Activated CD4-positive, CD25-positive, alpha-beta regulatory T cell treated with anti-CD3 and anti-CD28 coated beads, Interleukin-2, amount 50 U/mL, for 16 hours (primary cell): ENCODE measurements at places on chromosomes 11 and 22.
A peak's percentile ranks its signal among the peaks of the same experiment; 100 is the strongest.

DNA sequence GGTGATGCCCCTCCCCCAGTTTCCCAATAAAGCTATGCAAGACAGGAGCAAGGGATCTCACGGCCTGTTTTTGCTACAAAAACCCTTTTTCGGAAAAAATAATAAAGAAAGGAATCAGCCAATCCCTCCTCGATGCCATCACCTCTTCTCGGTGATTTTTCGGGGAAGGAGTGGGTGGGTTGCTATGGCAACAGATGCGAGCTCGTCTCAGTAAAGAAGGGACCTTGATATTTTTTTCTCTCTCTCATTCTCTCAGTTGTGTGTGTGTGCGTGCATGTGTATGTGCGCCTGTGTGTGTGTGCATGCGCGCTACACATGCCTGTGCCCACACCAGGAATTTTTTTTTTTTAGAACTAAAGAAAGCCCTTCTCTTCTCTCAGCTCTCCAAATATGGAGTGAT is 3.8 kb upstream of the NPAS4 start:
- DNase-seq = no peak

- no peak for DNase-seq
Observed at GRCh38 chr11:74154620-74155281, 16.1 kb downstream of the C2CD3 start.

DNA sequence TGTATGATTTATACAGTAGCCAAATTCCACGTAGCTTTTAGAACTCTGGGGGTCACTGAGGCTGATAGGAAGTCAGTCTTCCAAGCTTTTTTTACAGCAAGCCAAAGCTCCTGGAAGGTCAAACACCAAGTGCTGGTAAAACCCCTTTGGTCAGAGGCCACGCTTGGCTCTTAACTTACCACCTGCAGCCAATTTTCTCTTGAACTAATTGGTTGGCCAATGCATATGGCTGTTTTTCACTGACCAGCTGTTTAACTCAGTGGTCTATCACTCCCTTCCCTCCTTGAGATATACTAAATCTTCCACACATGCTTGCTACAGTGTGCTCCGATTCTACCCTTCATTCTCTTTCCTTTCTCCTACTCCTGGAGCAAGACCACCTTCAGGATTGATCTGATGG is 116.0 kb downstream of the FAR1 start:
- DNase-seq = no peak

DNA sequence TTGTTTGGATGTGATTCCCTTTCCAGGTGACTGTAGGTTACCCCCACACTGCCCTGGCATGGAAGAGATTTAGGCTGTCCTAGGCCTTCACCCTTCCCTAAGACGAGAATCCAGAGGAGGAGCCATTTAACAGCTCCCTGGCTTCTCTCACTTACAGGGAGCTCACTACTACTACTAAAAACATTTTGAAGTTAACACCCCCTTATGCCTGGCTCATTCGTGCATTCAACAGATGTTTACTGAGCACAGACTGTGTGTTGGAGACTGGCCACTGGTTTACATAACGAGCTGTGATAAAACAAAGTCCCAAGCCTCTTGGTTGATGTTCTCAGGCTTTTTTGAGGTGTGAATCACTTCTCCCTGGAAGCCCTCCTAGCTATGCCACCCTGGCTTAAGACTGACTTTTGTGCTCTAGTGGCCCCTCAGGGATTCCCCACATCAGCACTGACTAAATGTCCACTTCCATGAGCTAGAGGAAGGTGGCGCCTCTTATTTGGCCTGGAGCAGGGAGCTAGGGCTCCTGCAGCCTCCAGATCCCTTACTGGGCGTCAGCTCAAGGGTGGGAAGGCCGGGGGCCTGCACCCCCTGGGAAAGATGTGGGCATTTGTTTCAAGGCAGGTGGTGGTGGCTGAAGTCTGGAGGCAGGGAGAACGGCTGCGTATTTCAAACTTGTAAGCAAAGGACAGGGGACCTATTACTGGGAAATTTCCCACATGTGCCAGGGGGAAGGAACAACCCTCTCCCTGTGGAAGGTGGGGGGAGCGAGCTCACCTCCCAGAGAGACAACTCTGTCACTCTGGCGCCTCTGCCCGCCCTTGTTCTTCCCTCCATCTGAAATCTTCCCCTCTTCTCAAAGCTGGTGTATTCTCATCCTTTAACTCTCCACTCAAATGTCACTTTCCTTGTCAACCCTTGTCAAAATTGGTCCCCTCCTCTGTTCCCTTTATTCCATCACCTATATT is 19.4 kb upstream of the MALAT1 start:
- DNase-seq = no peak

DNA sequence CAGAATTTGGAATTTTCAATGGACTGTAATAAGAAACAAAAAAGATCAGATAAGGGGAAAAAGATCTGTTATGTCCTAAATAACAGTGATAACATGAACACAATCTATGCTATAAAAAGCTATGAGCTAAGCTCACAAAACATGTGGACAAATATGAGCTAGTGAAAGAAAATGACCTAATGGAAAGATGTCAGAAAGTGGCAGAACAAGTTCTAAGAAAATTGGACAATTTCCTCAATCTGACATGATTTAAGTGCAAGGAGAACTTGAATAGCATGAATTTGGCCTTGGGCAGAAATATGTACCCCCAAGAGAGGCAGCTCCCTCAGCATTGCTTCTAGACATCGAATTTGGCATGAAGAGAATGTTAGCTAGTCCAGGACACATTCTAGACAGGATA is 212.0 kb upstream of the PGR start:
- no peak for DNase-seq

DNA sequence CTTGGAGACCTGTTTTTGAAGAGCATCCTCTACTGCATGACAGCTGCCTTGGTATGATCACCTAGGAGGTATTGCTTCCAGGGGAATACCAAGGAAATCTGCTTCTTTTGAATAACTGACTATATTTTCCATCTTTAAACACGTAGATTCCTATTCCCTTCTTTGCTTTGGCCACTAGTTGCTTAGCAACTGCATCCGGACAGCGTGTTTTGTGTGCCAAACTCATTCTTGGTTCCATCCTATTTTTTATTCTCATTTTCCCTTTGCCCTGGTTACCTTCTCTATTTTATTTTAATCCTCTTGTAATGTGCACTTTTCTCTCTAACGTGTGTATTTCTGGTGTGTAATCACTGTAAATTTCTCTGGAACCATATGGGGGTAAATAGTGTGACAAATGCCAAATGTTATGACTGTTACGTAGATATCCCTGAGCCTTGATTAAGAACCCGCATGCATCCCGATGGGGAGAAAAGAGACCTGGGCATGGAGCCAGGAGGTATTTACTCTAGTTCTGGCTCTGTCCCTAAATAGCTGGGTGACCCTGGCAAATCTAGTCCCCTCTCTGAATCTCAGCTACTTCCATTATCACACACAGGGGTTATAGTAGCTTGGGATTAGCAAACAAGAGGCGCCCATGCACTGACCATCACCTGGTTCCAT is 241.7 kb downstream of the MIAT start:
- DNase-seq = no peak

GRCh38 chr11:45880772-45881570 is 4.5 kb upstream of the MAPK8IP1 start:
- DNase-seq = no peak

DNA sequence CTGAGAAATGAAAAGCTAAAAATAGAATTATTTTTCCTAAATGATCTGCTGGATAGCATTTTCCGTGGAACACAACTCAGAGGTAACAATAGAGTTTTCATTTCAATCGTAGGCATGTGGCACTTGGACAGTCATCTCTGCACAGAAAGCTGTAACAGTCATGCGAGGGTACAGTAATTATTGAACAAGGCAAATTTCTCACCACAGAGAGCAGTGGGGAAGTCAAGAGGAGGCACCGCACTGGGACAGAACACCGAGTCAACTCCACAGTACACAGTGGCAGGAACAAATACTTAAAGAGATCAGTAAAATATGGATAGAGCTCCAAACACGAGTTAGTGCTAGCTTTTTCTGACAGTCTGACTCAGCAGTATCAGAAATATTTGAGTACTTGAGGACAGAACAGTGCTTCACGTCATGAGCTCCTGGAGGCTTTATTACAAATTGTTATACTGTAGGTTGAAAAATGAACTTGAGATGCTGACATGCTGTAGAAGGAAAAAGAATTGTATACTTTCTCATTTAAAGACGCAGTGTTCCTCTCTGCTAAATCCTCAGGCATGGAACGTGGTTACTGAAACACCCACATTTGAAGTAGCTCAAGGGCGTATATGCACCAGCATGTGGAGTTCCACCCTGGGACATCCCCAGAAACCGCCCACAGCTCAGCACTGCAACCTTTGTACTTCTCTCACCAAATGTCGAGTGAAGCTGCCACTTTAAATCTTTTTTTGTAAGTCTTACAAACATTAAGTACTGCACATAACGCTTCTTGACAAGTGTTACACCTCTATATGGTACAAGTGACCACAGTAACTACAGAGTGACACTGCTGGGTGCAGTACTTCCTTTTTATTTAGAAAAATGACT is 27.4 kb upstream of the YPEL1 start:
- DNase-seq = no peak

DNA sequence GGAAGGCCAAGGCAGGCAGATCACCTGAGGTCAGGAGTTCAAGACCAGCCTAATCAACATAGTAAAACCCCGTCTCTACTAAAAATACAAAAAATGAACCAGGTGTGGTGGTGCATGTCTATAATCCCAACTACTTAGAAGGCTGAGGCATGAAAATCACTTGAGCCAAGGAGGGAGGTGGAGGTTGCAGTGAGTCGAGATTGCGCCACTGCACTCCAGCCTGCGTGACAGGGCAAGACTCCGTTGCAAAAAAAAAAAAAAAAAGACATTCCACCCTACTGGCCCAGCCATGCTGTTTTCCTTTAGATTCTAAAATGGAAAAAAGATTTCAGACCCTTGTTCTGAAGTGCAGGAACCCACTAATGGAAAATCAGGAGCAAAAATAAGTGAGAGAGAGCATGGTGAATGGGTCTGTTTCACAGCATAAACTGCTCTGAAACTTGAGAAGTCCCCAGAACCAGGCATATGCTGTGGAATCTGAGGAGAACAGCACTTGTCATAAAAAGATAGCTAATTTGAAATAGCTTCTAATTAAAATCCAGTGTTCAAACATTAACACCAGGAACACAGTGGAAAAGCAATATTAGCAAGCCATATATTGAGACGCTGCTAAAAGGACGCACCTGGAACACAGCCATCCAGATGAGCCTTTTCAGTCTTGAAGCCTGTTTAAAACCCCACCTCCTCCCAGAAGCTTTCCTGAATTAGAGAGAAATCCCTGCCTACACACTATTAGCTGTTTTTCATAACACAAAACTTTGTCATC is 66.3 kb upstream of the CHRM4 start:
- DNase-seq = no peak

DNA sequence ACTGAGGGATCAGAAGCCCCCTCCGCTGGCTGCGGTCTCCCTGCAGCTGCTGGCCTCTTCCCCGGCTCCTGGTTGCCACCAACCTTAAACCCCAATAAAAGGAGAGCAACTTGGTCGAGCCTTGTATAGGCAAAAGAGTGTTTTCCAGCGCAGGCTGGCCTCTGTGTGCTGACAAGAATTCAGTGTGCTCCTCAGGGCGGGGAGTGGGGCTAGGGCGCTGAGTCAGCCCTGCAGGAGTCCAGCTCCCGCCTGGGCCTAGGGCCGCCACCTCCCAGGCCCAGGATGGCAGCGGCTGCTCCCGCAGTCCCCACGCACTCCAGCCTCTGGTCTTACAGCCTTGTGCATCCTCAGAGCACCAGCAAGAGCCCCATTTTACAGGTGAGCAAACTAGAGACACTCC is at the start of gene SHISAL1:
SHISAL1 (minus strand) TSS at position 186 of the 400 bp plus-strand sequence. CDS start 12,006 bp downstream, outside the sequence.
- no peak for DNase-seq

GRCh38 chr22:23281406-23282088 is 101.2 kb downstream of the BCR start:
- peak; percentile 50 for DNase-seq

DNA sequence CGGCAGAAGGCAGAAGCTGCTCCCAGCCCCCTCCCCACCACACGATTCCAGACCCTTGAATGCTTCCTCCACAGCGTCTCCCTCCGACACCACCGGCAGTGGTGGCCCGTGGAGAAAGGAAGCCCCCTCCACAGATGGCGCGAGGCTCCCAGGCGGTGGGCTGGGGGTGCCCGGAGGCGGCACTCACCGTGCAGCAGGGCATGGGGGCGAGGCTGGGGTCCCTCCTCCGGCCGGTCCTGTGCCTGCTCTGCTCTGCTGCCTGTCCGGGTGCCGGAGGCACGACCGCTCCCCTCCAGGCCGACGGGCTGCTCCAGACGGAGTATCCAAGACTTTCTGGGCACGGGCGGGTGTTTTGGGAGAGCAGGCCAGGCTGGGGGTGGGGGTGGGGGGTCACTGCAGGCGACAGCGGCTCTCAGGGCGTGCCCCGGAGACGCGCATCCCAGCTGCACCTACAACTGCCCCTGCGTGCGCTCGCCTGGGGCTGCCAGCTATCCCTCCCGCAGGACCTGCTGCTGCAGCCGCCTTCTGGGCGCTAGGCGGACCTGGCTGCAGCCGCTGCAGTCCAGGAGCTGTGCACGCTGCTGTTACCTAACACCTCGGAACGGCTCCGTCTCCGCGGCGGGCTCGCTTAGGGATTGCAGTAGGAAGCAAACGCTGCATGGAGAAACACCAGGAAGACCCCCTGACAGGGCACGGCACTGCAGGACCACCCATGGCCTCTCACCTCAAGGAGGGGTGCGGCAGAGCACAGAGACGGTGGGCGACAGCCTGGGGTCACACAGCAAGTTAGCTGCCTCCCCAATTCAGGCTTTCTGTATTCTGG is 15.2 kb downstream of the MRGPRG start:
- no peak for DNase-seq

GRCh38 chr11:117319214-117319840 is 3.3 kb upstream of the BACE1 start:
- no peak for DNase-seq

- DNase-seq = no peak
Observed at GRCh38 chr11:112096194-112096593, 9.5 kb downstream of the SDHD start.

- no peak for DNase-seq
Observed at GRCh38 chr11:66717925-66718319, 11.1 kb downstream of the SPTBN2 start.

DNA sequence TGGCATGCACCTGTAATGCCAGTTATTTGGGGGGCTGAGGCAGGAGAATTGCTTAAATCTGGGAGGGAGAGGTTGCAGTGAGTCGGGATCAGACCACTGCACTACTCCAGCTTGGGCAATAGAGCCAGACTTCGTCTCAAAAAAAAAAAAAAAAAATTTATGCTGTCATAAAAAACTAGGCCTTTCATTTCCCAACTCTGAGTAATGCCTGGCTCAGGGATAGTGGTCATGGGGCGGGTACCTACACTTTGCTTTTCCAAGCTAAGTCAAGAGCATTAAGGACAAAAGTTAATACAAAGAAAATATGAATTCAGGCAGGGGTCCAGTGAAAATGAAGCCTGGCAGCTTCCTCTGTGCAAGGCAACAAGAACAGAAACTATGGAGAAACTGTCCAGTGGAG is 16.3 kb downstream of the CPSF7 start:
- DNase-seq = no peak

DNA sequence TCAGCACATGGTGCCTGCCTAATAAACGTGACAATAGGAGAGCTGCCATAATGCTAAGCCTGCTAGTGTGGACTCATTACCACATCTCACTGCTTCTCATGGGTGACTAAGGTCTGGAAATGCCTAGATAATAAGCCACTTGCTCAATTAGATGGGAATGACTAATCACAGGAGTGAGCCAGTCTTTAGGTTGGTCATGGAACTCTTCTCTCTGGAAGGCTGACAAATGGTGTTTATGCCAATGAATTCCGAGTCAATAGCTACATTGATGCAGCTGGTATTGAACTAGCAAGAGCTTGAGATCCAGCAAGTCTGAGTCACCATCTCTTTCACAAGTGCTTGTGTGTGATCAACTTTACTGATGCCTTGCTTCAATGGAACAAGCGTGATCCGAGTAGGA is 334.9 kb downstream of the OPCML start:
- DNase-seq = no peak
